ENCODE measurements at places on chromosomes 12 and 14. TPM values are rescaled to one million over a fixed set of nuclear protein-coding genes. Genes with fewer than 3 reads are reported as not detected.

DNA sequence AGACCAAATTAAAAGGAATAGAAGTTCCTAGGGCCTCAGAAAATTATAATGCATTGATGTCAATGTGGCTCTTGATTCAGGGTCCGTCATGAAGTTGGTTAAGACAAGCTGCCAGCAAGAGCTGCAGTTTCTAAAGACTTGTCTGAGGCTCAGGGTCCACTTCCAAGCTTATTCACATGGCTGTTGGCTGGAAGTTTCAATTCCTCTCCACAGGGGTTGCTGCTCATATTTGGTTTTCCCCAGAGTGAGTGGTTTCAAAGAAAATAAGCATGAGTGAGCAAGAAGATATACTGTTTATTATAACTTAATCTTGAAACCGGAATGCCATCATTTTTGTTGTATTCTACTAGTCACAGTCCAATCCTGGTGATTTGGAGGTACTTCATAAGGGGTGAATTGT is 1247.4 kb downstream of the LRFN5 start:
- no peak for DNase-seq
- H3K36me3 ChIP-seq, result no peaks in the 10 kb centered on the region
- no peak overlapping the region for H3K4me3 ChIP-seq
- peaks cover 3% of the 10 kb centered on the region for H3K4me1 ChIP-seq
- no peaks in the 10 kb centered on the region for H3K27me3 ChIP-seq
- no peak overlapping the region for H3K27ac ChIP-seq

The CLBA1 gene
- total RNA-seq, result 5.9 TPM

GRCh38 chr12:57620245-57620935 is 9.2 kb downstream of the ARHGEF25 start:
- H3K27me3 ChIP-seq, result peaks cover 44% of the 10 kb centered on the region
- peaks cover 19% of the 10 kb centered on the region for H3K36me3 ChIP-seq
- H3K27ac ChIP-seq, result peak overlapping the region; percentile 2
- H3K4me3 ChIP-seq, result peak overlapping the region; percentile 84
- H3K4me1 ChIP-seq, result peaks cover 23% of the 10 kb centered on the region

GRCh38 chr12:21939435-21939834 is 1.8 kb downstream of the ABCC9 start:
- no peaks in the 10 kb centered on the region for H3K36me3 ChIP-seq
- DNase-seq, result no peak
- H3K27me3 ChIP-seq, result peaks cover 15% of the 10 kb centered on the region
- peak overlapping the region; percentile 89 for H3K4me3 ChIP-seq
- peaks cover 33% of the 10 kb centered on the region for H3K4me1 ChIP-seq
- peak overlapping the region; percentile 87 for H3K27ac ChIP-seq
